ENCODE measurements at places on chromosomes 5 and 9.

GRCh38 chr9:125655066-125655633 lies 51.9 kb downstream of the MAPKAP1 start:
- no peak for DNase-seq

- no peak for DNase-seq
Observed at GRCh38 chr5:179805529-179806249, 977 bp downstream of the MGAT4B start.

- no peak for DNase-seq
Observed at GRCh38 chr9:36530224-36530623, 42.5 kb upstream of the MELK start.

DNA sequence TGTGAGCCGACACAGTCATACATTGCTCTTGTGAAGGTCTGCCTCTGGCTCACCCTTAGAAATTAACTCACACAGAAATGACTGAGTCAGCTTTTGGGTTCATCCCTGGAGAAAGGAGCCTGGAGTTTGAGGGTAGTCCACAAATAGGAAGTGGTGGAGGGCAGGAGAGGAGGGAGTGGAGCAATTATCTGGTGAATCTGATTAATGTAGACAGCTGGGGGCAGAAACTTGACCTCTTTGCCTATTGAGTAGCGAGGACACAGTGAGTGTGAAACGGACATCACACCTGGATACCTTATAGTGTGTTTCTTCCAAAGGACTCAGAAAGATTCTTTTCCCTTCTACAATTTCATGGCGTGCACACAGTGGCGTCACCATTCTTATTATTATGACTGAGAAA lies 48.5 kb upstream of the MSX2 start:
- DNase-seq, result no peak
